ENCODE measurements at places on chromosomes 12 and 14.

- no peak for DNase-seq
Observed at GRCh38 chr12:15074351-15074750, 101.5 kb downstream of the PDE6H start.

DNA sequence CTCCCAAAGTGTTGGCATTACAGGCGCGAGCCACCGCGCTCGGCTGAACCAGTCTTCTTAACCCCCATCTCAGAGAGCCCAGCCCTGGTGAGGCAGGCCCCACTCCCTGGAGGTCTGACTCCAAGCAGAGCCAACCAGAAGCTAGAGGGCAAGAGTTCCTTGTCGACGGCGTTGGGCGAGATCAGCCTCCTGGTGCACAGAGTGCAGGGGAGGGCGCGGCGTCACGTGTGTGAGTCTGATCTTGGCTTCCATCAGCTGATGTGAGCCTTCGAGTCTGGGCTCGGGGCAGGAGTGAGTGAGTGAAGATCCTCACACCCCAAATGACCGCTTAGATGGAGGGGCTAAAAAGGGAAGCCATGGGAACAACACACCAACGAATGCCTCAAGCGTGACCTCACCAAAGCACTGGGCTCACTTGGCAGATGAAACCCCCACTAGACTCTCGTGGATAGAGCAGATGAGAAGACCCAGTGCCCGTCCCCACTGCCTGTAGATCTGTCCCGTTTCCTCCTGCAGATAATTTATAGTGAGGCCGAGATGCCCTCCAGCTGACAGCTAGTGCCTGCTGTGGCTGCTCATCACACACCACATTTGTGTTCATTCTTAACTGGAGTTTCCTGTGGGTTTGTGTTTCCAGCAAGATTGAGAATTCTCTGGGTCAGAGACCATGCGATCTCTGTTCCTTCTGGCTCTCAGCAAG, 28.6 kb upstream of the ADGRD1 start:
- no peak for DNase-seq

DNA sequence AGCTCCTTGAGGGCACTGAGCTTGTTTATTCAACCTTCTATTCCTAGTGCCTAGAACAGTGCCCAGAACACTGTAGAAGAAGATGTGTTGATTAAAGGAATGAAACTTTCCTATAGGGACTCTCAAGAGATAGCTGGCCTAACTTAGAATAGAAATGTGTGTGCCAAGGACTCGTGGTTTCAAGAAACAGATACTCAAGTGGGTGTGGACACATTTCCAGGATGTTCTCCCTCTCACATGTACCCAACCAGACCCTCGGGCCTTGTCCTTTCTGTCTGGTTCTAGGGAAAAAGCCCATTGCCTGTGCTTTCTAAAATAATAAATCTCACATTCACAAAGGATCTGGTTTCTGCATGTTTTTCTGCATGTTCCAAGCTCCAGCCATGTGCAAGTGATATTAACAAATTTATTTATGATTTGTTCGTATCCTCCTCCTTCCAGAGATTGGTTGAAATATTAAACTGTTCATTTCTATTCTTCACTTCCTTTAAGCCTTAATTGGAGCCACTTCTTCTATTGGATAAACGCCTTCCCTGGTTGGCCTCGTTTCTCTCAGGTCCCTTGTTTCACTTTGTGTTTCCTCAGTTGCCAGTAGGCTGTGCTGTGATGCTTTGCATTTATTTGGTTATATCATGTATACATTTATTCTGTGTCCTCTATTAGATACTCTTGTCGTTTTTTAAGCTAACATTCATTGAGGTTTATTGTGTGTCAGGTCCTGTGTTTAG, 89.8 kb downstream of the CRADD start:
- DNase-seq, result no peak

DNA sequence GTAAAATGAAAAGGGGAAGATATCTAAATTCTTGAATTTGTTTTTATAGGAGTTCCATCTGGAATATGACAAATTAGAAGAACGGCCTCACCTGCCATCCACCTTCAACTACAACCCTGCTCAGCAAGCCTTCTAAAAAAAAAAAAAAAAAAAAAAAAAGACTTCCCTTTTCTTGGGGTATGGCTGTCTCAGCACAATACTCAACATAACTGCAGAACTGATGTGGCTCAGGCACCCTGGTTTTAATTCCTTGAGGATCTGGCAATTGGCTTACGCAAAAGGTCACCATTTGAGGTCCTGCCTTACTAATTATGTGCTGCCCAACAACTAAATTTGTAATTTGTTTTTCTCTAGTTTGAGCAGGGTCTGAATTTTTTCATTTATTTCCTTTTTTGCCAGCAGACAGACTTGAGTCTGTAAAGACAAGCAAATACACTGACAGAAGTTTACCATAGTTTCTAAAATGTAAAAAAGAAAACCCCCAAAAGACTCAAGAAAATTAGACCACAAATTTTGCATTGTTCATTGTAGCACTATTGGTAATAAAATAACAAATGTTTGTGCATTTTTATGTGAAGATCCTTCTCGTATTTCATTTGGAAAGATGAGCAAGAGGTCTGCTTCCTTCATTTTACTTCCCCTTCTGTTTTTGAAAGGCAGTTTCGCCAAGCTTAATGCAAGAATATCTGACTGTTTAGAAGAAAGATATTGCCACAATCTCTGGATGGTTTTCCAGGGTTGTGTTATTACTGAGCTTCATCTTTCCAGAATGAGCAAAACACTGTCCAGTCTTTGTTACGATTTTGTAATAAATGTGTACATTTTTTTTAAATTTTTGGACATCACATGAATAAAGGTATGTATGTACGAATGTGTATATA, 12.1 kb upstream of the KCNMB4 start:
- no peak for DNase-seq

GRCh38 chr12:108403952-108404351, 64.8 kb upstream of the CMKLR1 start:
- DNase-seq, result no peak

DNA sequence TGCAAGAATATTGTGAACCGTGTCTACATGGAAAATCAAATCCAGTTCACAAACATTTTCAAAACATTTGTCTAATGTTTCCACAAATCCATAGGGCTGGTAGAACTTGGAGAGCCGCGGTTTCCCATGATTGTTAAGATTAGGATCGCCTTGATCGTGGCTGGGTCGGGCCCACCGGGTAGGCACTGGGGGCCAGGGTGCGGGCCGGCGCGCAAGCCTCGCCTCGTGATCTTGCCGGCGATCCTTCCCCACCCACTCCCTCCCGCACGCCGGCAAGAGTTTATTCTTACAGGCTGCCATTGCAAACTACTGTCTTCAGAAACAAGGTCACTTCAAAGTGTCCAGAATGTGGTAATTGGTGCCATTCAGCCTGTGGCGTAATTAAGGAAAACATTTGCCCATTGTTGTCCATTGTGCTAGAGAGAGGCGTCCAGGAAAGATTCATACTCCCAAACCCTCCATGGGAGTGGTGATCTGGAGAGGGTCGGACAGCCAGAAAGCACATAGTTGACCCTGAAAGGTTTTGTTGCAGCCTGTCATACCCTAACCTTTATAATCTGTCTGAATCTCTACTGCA, 95.5 kb downstream of the BORCS5 start:
- no peak for DNase-seq

DNA sequence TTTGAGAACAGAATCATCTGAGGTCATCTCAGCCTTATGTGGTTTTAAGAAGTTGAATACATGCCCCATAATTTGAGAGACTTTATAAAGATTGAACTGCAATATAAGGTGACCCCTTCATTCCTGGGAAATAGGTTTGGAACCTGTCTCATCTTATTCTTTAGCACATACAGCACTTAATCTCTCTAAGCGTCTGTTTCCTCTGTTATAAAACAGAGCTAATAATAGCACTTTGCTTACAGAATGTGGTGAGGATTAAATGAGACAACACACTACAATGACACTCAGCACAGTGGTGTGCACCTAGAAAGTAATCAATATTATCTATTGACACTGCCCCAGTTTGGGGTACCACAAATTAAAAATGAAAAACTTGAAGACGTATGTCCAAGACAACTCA, 102.1 kb downstream of the DUSP6 start:
- no peak for DNase-seq

DNA sequence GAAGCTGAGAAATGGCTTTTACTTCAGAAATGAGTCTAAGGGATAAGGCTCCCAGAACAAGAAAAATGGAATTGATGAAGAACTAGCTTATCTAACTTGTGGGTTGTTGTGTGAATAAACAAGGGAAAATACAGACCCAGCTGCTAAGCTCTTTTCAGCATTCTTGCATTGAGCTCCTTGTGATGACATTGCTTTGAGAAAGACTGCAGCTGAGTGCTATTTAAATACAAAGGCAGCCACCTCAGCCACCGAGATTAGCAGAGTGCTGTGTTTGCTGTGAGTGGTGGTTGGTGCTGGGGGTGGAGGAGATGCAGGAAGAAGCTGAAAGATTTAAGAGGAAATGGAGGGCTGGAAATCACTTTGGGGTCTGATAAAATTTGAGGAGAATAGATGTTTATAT, 396.0 kb upstream of the PRICKLE1 start:
- DNase-seq, result peak; percentile 16

DNA sequence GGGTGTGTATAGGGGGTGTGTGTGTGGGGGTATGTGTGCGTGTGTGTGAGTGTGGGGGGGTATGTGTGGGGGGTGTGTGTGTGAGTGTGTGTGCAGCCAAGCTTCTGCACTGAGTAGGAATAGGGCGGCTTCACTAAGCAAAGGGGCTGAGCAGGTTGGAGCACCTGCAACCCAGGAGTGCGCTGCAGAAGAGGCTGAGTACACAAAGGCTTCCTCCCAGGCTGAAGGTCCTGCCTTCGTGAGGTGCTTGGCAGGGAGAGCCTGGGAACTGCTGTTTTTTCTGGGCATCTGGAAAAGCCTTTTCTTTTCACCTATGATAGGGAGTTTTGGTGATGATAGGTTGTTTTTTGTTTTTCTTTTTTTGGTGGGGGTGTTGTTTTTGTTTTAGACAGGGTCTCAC, 6.0 kb upstream of the NUDT14 start:
- no peak for DNase-seq

DNA sequence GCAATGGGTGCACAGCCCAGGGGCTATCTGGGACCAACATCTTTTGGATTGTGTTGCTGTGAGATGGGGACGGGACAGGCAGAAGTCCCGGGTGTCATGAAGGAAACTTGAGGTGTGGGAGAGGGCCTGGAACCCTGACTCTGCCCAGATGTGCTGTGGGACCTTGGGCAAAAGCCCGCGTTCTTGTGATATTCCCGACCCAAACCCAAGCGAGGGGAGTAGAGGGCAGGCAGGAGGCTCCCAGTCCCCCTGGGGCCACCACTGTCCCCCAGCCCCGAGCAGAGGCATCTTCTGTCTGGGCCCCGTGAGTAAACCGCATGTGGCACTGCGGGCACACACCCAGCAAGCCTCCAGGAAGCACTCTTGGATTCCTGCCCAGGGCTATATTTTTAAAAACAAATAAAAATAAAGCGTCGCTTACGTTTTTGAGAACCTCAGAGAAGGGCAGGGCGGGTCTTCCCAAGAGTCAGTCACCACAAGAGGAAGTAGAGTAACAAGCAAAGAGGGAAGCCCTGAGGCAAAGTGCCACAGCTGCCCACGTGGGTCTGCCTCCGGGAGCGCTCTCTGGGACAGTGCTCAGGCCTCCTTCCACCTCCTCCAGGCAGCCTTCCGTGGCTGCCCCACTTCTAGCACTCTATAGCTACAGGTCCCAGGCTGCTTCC, 39.5 kb downstream of the BEGAIN start:
- DNase-seq, result no peak

DNA sequence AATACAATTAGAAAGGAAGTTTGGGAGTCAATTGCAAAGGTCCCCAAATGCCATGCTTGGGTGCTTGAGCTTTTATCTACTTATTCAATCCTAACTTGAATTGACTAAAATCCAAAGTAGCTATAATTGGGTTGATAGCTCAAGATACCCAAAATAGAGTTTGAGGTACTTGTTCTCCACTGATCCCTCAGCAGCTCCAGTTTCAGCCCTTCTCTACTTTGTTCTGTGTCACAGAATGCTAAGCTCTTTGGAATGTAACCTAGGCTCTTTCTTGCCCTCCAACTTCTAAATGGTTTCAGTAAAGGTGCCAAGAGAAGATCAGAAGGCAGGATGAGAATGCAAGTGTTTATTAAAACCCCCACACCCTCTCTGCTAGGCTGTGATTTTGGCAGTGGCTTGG, 251.4 kb upstream of the CLEC14A start:
- DNase-seq, result no peak

DNA sequence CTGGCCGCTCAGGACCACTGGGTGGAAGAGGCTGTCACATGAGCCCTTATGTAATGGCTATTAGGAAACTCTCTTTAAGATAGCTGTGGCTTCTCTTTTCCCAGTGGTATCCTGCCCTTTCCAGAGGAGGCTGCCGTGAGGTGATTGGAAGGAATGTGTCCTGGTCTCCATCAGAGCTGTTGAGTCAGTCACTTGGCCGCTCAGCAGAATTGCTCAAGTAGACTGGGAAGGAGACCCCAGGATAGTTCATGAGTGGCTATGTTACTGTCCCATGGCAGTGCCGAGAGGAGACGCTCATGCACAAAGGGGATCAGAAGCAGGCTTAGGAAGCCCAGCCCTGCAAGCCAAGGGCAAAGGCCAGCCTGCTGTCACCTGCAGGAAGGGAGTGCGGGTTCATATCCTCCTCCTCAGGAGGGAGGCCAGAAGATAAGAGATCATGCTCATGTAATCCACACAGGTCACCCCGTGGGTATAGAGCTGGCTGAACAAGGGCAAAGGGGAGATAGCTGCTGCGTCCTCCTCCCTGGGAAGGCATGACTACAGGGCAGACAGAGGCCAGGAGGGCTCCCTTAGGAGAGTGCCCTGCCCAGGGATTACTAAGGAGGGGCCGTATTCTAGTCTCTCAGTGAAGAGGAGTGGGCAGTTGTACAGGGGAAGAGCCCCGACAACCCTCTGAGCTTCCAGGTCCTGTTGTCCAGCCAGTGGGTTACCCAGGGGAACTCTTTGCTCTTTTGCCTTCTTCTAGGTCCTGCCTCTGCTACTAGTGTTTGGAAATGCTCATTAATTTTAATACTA, 137.0 kb upstream of the MAX start:
- no peak for DNase-seq

All from WERI-Rb-1 (cell line).